Left kidney (tissue), 8 donors: ENCODE measurements at places on chromosomes 7 and 10. TPM values are rescaled to one million over a fixed set of nuclear protein-coding genes. Genes with fewer than 3 reads are reported as not detected.

Gene HOXA7
- polyA plus RNA-seq, result 22.7 TPM

- no peak for DNase-seq
Measured at GRCh38 chr7:67311901-67312300, 315.3 kb downstream of the TYW1 start.

- no peak for DNase-seq
Measured at GRCh38 chr10:120734483-120735078, 116.6 kb upstream of the WDR11 start.

Gene RARRES2
- 39.1 TPM for polyA plus RNA-seq

Gene CYP26C1
- polyA plus RNA-seq, result 0.05 TPM

- DNase-seq, result no peak
Measured at GRCh38 chr10:62992145-62992721, 140.9 kb upstream of the NRBF2 start.

Gene NMT2
- 45.5 TPM for polyA plus RNA-seq
